ENCODE measurements at places on chromosomes 13 and 19.

- DNase-seq = no peak
Observed at GRCh38 chr19:35306473-35307246, 14.7 kb downstream of the MAG start.

DNA sequence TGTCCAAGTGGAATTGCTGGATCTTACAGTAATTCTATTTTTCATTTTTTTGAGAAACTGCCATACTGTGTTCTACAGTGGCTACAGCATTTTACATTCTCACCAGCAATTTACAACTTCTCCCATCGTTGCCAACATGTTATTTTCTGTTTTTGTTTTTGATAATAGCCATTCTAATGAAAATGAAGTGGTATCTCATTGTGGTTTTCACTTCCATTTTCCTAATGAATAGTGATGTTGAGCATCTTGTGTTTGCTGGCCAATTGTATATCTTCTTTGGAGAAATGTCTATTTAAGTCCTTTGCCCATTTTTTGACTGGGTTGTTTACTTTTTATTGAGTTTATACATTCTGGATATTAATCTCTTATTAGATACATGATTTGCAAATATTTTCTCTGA lies 38.6 kb downstream of the KCNRG start:
- DNase-seq = no peak

DNA sequence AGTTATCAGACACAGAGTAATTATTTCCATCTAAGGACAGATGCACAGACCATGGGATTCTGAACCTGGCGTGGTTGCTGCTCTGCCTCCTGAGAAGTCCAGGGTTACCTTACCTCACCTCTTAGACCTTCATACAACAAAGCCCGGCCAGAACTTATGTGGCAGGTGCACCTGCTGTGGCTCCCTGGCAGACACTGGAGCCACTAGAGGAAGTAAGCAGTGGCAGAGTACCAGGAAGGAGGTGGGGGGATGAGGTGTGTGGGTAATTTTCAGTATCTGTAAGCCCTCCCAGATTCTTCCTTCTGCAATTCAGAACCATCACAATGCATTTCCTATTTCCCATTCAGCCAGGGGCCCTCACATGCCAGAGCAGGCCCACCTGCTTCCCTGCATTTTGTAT lies 106.1 kb upstream of the DOCK9 start:
- no peak for DNase-seq

DNA sequence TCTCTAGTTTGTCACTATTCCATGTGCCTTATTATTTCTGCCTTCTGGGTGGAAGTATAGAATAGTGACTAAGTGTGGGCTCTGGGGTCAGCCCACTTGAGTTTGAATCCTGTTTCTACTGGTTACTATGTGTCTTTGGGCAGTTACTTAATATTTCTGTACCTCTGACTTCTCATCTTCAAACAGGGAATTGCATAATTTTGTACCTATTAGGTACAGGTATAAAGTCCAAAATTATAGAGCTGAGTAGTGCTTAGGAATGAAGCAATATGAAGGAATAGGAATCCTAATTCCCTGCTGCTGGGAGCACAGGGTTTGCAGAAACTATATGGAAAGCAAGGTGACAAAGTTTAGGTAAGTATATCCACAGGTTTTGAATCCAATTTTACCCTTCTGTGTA lies 564.5 kb downstream of the GPC5 start:
- no peak for DNase-seq

GRCh38 chr13:68124437-68125086 lies 894.4 kb upstream of the PCDH9 start:
- no peak for DNase-seq

- no peak for DNase-seq
Observed at GRCh38 chr19:8387688-8388611, 2.2 kb upstream of the RAB11B start.

DNA sequence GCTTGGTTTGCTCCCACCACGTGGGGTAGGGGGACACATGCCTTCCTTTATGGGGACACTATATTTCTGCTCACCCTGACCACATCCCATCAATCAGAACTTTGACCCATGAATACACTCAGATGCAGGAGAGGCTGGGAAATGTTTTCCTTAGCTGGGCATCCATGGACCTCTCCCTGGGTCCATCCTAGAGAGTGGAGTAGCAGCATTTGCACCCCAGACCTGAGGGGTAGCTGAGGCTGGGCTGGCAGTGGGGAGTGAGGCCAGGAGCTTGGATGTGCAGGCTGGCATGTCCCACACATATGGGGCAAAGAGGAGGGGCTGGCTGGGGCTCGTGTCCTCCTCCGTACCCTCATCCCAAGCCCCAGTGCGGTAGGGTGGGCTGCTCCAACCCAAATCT lies 152.8 kb downstream of the TM9SF2 start:
- DNase-seq = no peak

DNA sequence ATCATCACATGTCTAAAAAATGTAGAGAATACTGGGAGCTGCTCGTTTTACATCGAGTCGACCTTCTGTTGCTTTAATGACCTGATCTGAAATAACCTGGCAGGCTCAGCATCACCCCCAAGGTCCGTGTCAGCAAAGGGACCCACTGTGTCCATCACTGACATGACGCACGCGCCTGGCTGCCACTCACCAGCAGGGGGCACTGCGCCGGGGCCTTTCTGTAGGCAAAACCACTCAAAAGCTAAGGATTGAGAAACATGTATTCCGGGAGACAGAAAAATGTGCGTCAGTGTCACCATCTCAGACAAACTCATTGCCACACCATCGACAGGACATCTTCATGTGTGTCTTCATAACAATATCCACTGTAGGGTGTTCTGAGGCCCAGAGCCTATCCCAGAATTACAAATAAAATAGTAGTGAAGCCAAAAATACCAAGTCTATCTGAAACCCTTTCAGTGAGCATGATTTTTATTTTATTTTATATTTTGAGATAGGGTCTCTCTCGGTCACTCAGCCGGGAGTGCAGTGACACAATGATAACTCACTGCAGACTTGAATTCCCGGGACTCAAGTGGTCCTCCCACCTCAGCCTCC lies 130.3 kb upstream of the LSM14A start:
- DNase-seq = peak; percentile 34

- DNase-seq = no peak
Observed at GRCh38 chr13:45781553-45782326, 69.8 kb downstream of the SIAH3 start.

DNA sequence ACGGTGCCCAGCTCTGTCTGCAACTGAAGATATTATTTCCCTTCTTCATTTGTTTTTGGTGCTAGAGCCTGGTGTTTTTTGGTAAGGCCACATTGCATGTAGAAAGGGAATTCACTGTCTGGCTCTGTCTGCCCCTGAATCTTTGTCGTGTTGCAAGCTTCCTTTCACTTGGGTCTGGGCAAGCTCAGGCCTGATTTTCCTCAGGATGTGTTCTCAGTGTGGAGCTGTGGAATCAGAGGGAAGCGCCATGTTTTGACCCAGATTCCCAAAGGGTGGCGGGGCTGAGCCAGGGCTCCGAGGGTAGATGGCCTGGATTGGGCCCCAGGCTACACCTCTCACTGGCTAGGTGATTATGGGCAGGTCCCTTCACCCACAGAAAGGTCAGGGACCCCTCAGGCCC lies 8.6 kb downstream of the PRKCSH start:
- no peak for DNase-seq

DNA sequence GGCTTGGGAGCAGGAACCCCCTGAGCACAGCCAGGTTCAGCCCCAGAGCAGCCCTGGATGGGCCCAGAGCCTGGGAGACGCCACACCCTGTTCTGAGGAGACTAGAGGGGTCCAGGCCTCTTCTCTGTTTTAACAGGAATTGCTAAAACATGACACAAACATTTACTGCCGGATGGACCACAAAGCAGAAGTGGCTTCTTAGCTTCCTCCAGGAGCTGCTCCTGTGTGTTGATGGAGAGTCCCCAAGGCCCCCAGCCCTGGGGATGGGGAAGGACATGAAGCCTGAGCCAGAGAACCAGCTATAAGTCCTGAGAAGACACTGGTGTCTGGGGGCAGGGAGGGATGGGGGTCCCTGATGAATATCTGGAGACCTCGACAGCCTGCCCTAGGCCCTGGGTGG lies 14.6 kb downstream of the CEACAM3 start:
- DNase-seq = no peak
